ENCODE measurements at places on chromosomes 11 and 22. TPM values are rescaled to one million over a fixed set of nuclear protein-coding genes. Genes with fewer than 3 reads are reported as not detected.

The IFT27 gene
- 65.9 TPM for total RNA-seq

The OR2AT4 gene
- total RNA-seq = not detected

The SCN4B gene
- 0.20 TPM for total RNA-seq

The OR2AG1 gene
- not detected for total RNA-seq

The OR52M1 gene
- total RNA-seq = not detected

The JAML gene
- total RNA-seq = 0.40 TPM

The KRTAP5-9 gene
- 0.34 TPM for total RNA-seq

The FOLR1 gene
- total RNA-seq = 17.1 TPM

The SAA1 gene
- not detected for total RNA-seq

The PPFIA1 gene
- 244 TPM for total RNA-seq

The KRTAP5-2 gene
- not detected for total RNA-seq

DNA sequence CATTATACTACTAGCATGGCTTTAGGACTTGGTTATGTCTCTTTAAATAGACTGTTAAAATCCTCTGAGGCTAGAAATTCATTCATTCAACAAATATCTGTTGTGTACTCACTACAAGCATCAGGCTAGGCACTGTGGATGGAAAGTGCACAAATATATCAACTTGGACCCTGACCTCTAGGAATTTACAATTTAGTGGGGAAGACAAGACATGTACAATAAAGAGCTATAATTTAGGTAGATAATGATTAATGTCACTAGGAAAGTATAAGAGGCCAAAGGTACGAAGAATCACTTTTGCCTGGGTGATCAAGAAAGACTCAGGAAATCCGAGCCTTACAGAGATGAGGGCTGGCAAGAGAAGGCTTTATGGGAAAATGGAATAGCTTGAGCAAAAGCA, 25.6 kb upstream of the BMAL1 start:
- no peaks in the 10 kb centered on the region for H3K36me3 ChIP-seq
- no peak for DNase-seq
- H3K27ac ChIP-seq = no peak overlapping the region
- no peak overlapping the region for H3K4me3 ChIP-seq
- no peaks in the 10 kb centered on the region for H3K4me1 ChIP-seq
- H3K27me3 ChIP-seq = peaks cover 14% of the 10 kb centered on the region

- no peaks in the 10 kb centered on the region for H3K27me3 ChIP-seq
- peaks cover 38% of the 10 kb centered on the region for H3K4me1 ChIP-seq
- DNase-seq = no peak
Measured at GRCh38 chr11:100741866-100742625, 55.0 kb downstream of the ARHGAP42 start.

- peak; percentile 29 for DNase-seq
- no peaks in the 10 kb centered on the region for H3K36me3 ChIP-seq
- H3K27me3 ChIP-seq = no peaks in the 10 kb centered on the region
- H3K4me3 ChIP-seq = no peak overlapping the region
- peaks cover 3% of the 10 kb centered on the region for H3K4me1 ChIP-seq
Measured at GRCh38 chr11:116701297-116701801, 71.4 kb downstream of the BUD13 start.

DNA sequence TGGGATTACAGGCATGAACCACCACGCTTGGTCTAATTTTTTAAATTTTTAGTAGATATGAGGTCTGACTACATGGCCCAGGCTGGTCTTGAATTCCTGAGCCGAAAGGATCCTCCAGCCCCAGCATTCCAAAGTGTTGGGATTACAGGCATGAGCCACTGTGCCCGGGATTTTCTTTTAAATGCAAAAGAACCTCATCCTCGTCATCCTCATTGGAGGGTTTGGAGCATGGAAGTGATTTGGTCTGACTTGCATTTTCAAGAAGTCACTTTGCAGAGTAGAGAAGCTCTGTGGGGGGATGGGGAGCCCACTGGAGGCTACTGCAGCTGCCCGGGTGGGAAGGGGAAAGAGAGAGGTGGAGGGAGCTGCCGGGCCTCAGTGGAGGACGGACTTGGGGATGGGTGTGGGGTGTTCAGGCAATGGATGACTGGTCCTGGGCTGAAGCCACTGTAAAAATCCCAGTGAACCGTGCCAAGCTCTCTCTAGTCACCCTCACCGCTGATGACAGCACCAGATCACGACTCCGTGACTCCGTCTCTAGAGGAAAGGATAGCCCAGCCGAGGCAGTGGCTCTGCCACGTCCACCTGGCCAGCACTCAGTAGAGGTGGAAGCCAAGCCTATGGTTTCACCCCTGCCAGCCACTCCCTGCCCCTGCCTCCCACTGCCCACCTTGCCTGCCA, 32.8 kb upstream of the SLC22A12 start:
- H3K4me3 ChIP-seq = no peak overlapping the region
- peak; percentile 71 for DNase-seq
- no peak overlapping the region for H3K27ac ChIP-seq
- no peaks in the 10 kb centered on the region for H3K27me3 ChIP-seq

- H3K4me1 ChIP-seq = no peaks in the 10 kb centered on the region
- no peaks in the 10 kb centered on the region for H3K27me3 ChIP-seq
- no peak overlapping the region for H3K27ac ChIP-seq
- H3K4me3 ChIP-seq = no peak overlapping the region
- DNase-seq = peak; percentile 34
Measured at GRCh38 chr22:36595940-36596339, 67.0 kb upstream of the EIF3D start.

DNA sequence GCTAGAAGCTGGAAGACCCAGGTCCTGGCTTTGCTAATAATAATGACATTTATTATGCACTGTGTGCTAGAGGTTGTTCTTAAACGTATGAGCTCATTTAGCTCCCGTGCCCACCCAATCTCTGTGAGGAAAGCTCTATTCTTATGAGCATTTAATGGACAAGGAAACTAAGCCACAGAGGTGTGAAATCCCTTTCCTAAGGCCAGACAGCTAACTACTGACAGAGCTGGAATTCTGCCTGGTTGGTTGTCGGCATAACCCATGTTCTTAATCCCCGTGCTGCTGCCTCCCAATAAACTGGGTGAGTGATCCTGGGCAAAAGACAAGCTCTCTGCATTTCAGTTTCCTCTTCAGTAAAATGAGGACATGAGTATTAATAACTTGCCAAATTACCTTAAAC, 49.4 kb downstream of the SNX19 start:
- H3K4me1 ChIP-seq = peaks cover 32% of the 10 kb centered on the region
- no peaks in the 10 kb centered on the region for H3K36me3 ChIP-seq
- no peaks in the 10 kb centered on the region for H3K27me3 ChIP-seq
- H3K4me3 ChIP-seq = no peak overlapping the region

DNA sequence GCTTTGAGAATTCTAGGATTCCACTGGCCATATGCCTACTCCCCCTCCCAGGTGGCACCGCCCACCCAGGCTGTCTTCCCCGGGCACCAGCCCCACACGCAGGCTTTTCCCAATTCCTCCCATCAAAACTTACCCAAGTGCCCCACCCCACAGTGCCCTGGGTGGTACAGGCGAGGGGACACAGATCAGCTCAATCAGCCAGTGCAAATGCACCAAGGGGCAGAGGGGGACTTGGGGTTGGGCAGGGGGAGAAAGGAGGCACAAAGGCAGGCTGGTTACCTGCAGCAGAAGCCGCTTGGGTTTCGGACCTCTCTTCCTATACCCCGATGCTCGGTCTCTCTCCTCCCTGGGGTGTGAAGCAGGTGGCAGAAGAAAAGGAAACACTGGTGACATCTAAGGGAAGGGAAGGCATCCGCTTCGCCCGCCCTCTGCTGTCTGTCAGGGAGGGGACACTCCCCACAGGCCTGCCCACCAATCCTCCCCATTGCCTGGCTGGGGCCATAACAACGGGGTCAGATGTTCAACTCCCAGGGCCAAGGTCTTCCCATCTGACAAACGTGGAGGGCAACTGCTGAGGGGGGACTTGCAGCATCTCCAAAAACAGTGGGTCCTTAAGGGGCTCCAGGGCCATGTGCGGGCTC, 14.0 kb downstream of the CBX7 start:
- no peak overlapping the region for H3K4me3 ChIP-seq
- H3K27ac ChIP-seq = no peak overlapping the region
- no peaks in the 10 kb centered on the region for H3K27me3 ChIP-seq
- no peaks in the 10 kb centered on the region for H3K4me1 ChIP-seq
- DNase-seq = peak; percentile 52

- H3K4me1 ChIP-seq = no peaks in the 10 kb centered on the region
- no peaks in the 10 kb centered on the region for H3K36me3 ChIP-seq
- DNase-seq = no peak
- H3K4me3 ChIP-seq = no peak overlapping the region
Measured at GRCh38 chr11:71931245-71931602, 2.4 kb downstream of the RNF121 start.

GRCh38 chr11:124740277-124740882, 638 bp downstream of the NRGN start:
- H3K4me3 ChIP-seq = peak overlapping the region; percentile 73
- no peak overlapping the region for H3K27ac ChIP-seq
- DNase-seq = peak; percentile 78
- no peaks in the 10 kb centered on the region for H3K4me1 ChIP-seq
- H3K27me3 ChIP-seq = peaks cover 96% of the 10 kb centered on the region

DNA sequence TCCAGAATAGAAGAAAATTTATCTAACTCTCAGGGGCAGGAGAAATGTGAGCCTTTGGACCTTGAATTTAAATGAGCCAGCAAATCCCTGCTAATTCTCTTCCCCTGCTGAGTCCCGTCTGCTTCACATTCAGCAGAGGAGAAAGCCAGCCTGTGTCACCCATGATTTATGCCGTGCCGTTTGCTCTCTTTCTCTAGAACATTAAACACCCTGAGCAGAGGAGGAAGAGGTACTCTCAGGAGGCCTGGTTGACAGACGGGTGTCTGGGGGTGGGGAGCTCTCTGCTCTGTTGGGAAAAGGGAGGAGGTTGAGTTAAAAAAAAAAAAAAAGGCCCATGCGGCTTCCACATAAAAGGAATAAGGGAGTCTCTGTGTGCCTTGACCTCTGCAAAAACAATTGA, 11.3 kb upstream of the MTMR3 start:
- peak overlapping the region; percentile 43 for H3K4me3 ChIP-seq
- no peaks in the 10 kb centered on the region for H3K4me1 ChIP-seq
- no peaks in the 10 kb centered on the region for H3K36me3 ChIP-seq
- DNase-seq = peak; percentile 63
- no peaks in the 10 kb centered on the region for H3K27me3 ChIP-seq

DNA sequence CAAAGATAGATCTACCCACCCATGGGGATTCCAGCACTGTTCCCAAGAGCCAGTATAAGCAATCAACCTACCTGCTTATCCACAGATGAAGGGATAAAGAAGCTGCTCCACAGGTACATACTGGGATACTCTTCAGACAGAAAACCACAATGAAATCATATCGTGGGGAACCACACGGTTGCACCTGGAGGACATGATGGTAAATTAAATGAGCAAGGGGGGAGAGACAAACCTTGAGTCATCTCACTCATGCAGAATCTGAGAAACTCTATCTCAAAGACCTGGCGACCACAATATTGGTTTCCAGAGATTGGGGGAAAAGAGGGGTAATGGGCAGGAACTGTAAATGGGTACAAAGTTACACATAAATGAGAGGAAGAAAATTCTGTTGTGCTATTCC, 14.5 kb downstream of the RGL4 start:
- DNase-seq = no peak
- H3K4me3 ChIP-seq = no peak overlapping the region
- no peaks in the 10 kb centered on the region for H3K27me3 ChIP-seq
- no peaks in the 10 kb centered on the region for H3K4me1 ChIP-seq
- H3K36me3 ChIP-seq = peaks cover 88% of the 10 kb centered on the region
- no peak overlapping the region for H3K27ac ChIP-seq

DNA sequence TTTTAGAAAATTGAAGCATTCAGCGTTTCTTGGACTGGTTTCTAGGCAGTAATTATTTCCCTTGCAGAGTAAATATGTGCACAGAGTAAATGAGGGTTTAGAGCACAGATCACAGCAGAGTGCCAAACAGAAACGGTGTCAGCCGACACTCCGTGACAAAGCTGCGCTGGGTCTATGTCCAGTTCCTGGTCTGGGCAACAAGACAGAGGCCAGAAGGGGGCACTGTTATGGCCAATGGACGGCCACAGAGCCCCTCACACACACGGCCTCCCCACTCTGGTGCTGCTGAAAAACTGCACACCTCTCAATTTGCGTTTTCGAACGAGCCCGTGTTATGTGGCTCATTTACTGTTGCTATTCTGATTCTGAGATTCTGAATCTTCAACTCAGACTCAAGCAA, 180.7 kb downstream of the MPPED1 start:
- H3K36me3 ChIP-seq = no peaks in the 10 kb centered on the region
- no peaks in the 10 kb centered on the region for H3K27me3 ChIP-seq
- DNase-seq = peak; percentile 77

DNA sequence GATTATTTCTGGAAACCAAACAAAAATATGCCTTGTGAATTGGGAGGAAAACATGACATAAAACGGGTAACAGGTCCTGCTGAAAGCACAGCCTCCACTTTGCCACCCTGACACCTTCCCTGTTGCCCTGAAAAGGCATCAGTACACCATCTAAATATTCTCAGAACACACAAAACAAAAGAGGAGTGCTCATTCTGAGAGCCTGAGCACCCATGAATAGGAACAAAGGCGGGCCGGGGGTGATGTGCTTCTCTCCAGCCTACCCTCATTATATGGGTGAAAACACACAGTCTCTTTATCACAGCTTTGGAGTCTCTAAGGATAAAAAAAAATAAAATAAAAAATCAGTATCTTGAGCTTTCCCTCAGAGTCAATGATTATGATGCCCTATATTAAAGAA, 19.7 kb downstream of the SCUBE2 start:
- H3K27ac ChIP-seq = no peak overlapping the region
- H3K27me3 ChIP-seq = peaks cover 5% of the 10 kb centered on the region
- H3K36me3 ChIP-seq = no peaks in the 10 kb centered on the region
- H3K4me1 ChIP-seq = peaks cover 7% of the 10 kb centered on the region
